ENCODE measurements at places on chromosomes 1 and 21. TPM values are rescaled to one million over a fixed set of nuclear protein-coding genes. Genes with fewer than 3 reads are reported as not detected.
A peak's percentile ranks its signal among the peaks of the same experiment; 100 is the strongest.

The DISC1 gene
- total RNA-seq = 10.6 TPM

DNA sequence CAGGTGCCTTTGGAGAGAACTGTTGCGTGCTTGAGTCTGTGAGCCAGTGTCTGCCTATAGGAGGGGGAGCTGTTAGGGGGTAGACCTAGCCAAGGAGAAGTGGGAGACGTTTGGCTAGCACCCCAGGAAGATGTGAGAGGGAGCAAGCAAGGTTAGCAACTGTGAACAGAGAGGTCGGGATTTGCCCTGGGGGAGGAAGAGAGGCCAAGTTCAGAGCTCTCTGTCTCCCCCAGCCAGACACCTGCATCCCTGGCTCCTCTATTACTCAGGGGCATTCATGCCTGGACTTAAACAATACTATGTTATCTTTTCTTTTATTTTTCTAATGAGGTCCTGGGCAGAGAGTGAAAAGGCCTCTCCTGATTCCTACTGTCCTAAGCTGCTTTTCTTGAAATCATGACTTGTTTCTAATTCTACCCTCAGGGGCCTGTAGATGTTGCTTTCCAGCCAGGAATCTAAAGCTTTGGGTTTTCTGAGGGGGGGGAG, 2.4 kb downstream of the BTG2 start:
- H3K4me3 ChIP-seq = peak overlapping the region; percentile 61
- H3K4me1 ChIP-seq = peaks cover 39% of the 10 kb centered on the region
- no peaks in the 10 kb centered on the region for H3K27me3 ChIP-seq
- peak overlapping the region; percentile 92 for H3K27ac ChIP-seq
- no peak for DNase-seq

DNA sequence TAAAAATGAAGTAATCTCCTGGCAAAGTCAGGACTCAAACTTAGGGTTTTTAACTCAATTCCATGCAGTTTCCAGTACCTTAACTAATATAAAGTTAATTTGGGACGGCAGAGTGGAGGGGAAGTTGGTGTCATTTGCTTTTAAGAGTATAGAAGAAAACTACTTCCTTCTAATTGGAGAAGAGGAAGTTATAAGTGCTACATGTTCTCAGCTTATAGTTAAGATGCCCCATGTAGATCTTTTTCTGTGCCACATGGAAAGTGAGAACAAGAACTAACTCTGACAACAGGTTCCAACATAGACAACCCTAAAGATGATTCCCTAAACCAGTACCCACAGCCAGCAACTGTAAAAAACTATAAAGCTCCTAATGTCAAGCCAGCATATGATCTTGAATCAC, 11.5 kb downstream of the RRAGC start:
- H3K36me3 ChIP-seq = peaks cover 7% of the 10 kb centered on the region
- no peaks in the 10 kb centered on the region for H3K27me3 ChIP-seq
- no peak for DNase-seq
- no peak overlapping the region for H3K4me3 ChIP-seq

GRCh38 chr1:99566290-99567021, 79.5 kb upstream of the PALMD start:
- H3K4me1 ChIP-seq = no peaks in the 10 kb centered on the region
- no peak overlapping the region for H3K27ac ChIP-seq
- H3K27me3 ChIP-seq = no peaks in the 10 kb centered on the region
- H3K4me3 ChIP-seq = no peak overlapping the region
- no peaks in the 10 kb centered on the region for H3K36me3 ChIP-seq

The HAO2 gene
- total RNA-seq = not detected

GRCh38 chr1:111225717-111226400, 1.7 kb upstream of the CHI3L2 start:
- no peaks in the 10 kb centered on the region for H3K27me3 ChIP-seq
- H3K36me3 ChIP-seq = no peaks in the 10 kb centered on the region
- no peak overlapping the region for H3K4me3 ChIP-seq

- peaks cover 12% of the 10 kb centered on the region for H3K4me1 ChIP-seq
- H3K27ac ChIP-seq = no peak overlapping the region
- H3K4me3 ChIP-seq = no peak overlapping the region
- no peak for DNase-seq
- peaks cover 7% of the 10 kb centered on the region for H3K36me3 ChIP-seq
- H3K27me3 ChIP-seq = no peaks in the 10 kb centered on the region
Measured at GRCh38 chr1:208105756-208106155, 138.4 kb downstream of the PLXNA2 start.

DNA sequence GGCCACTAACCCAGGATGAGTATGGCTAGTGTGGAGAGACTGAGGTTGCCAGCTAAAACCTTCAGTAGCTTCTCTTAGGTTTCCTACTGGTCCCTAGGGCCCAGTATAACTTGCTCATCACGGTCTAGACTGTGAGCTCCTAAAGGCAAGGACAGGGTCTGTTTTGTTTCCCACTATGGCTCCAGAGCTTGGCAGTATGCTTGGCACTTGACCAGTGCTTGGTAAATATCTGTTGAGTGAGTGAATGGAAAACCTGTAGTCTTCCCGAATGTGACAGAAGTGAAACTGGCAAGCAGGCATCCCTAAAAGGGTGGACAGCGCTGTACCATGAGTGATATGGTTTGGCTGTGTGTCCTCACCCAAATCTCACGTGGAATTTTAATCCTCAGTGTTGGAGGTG, 13.1 kb upstream of the PARS2 start:
- H3K4me3 ChIP-seq = no peak overlapping the region
- H3K27me3 ChIP-seq = no peaks in the 10 kb centered on the region
- DNase-seq = no peak

DNA sequence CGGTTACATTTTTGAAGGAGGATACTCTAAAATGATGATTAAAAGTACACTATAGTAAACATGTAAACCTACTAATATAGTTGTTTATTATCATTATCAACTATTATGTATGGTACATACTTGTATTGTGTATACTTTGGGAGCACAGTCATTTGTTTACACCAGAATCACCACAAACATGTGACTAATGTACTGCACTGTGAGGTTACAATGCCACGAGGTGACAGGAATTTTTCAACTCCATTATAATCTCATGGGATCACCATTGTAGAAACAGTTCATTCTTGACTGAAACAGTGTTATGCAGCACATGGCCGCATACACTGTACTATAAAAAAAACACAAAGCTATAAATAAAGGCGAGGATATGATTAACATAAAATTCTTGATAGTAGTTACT, 44.3 kb downstream of the GPATCH2 start:
- no peak overlapping the region for H3K4me3 ChIP-seq
- no peak for DNase-seq
- H3K27me3 ChIP-seq = no peaks in the 10 kb centered on the region
- no peaks in the 10 kb centered on the region for H3K36me3 ChIP-seq
- H3K4me1 ChIP-seq = no peaks in the 10 kb centered on the region

The LHX4 gene
- 0.30 TPM for total RNA-seq

- no peak overlapping the region for H3K27ac ChIP-seq
- no peaks in the 10 kb centered on the region for H3K27me3 ChIP-seq
- no peak for DNase-seq
- H3K4me1 ChIP-seq = peaks cover 6% of the 10 kb centered on the region
- H3K4me3 ChIP-seq = no peak overlapping the region
Measured at GRCh38 chr1:28447679-28448078, 58.2 kb upstream of the RCC1 start.

GRCh38 chr1:6937048-6937447, 151.8 kb downstream of the CAMTA1 start:
- H3K27me3 ChIP-seq = no peaks in the 10 kb centered on the region
- H3K36me3 ChIP-seq = no peaks in the 10 kb centered on the region
- H3K27ac ChIP-seq = no peak overlapping the region
- no peak for DNase-seq
- no peaks in the 10 kb centered on the region for H3K4me1 ChIP-seq

DNA sequence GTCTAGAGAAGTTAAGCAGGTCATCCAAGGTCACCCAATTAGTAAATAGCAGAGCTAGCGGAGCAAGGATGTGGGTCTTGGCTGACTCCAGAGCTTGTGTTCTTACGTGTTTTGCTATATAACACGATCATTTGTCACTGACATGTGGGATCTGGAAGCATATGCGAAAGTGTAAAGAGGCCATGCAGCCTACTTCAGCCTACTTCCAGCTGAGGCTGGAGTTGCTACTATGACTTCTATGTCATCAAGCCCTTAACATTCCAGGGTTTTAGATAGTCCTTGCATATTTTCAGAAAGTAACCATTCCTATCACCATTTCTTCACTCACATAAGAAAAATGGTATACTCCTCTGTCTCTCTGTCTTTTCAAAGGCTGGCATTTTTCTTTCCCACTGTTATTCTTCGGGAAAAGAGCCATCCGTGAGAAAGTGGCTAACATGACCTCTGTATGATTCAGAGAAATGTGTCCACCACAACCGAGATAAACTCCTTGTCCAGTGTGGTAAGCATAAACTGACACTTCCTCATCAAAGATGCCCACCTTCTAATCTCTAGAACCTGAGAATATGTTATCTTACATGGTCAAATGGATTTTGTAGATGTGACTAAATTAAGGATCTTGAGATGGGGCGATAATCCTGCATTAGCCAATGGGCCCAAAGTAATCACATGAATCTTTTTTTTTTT, 24.0 kb upstream of the ABL2 start:
- no peak overlapping the region for H3K27ac ChIP-seq
- DNase-seq = no peak
- H3K36me3 ChIP-seq = no peaks in the 10 kb centered on the region
- H3K4me1 ChIP-seq = no peaks in the 10 kb centered on the region
- H3K27me3 ChIP-seq = no peaks in the 10 kb centered on the region

The CALML6 gene
- 0.39 TPM for total RNA-seq

GRCh38 chr1:233879841-233880240, 24.6 kb upstream of the SLC35F3 start:
- H3K4me3 ChIP-seq = no peak overlapping the region
- H3K4me1 ChIP-seq = no peaks in the 10 kb centered on the region
- no peak overlapping the region for H3K27ac ChIP-seq
- H3K36me3 ChIP-seq = no peaks in the 10 kb centered on the region
- no peak for DNase-seq
- no peaks in the 10 kb centered on the region for H3K27me3 ChIP-seq

GRCh38 chr1:8660411-8660828, 157.0 kb downstream of the RERE start:
- DNase-seq = no peak
- H3K4me3 ChIP-seq = no peak overlapping the region
- H3K36me3 ChIP-seq = no peaks in the 10 kb centered on the region
- no peak overlapping the region for H3K27ac ChIP-seq
- peaks cover 48% of the 10 kb centered on the region for H3K4me1 ChIP-seq

- no peaks in the 10 kb centered on the region for H3K4me1 ChIP-seq
- no peaks in the 10 kb centered on the region for H3K36me3 ChIP-seq
- no peak overlapping the region for H3K4me3 ChIP-seq
- no peak overlapping the region for H3K27ac ChIP-seq
- no peak for DNase-seq
Measured at GRCh38 chr1:212529211-212529741, 79.3 kb upstream of the ATF3 start.

The CR1L gene
- total RNA-seq = not detected

GRCh38 chr1:45686015-45686287, 382 bp downstream of the GPBP1L1 start:
- peaks cover 49% of the 10 kb centered on the region for H3K4me1 ChIP-seq
- H3K27ac ChIP-seq = peak overlapping the region; percentile 97
- H3K27me3 ChIP-seq = no peaks in the 10 kb centered on the region
- peak; percentile 77 for DNase-seq

GRCh38 chr1:53959664-53960250, 13.6 kb downstream of the LRRC42 start:
- H3K36me3 ChIP-seq = peaks cover 48% of the 10 kb centered on the region
- H3K4me1 ChIP-seq = peaks cover 15% of the 10 kb centered on the region
- no peaks in the 10 kb centered on the region for H3K27me3 ChIP-seq
- no peak overlapping the region for H3K27ac ChIP-seq

DNA sequence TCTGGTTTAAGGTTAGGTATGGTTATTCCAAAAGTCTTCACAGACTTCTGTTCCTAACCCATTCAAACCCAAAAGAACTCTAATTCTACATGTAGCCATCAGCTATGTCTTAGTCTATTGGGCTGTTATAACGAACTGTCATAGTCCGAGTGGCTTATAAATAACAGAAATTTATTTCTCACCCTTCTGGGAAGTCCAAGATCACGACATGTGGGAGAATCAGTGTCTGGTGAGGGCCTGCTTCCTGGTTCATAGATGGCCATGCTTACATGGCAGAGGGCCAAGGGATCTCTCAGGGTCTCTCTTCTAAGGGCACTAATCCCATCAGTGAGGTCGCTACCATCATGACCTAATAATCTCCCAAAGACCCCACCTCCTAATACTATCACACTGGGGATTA, 103.0 kb upstream of the PPP2R5A start:
- no peak overlapping the region for H3K4me3 ChIP-seq
- peaks cover 40% of the 10 kb centered on the region for H3K4me1 ChIP-seq
- H3K27ac ChIP-seq = peak overlapping the region; percentile 61
- DNase-seq = no peak

The ALX3 gene
- not detected for total RNA-seq

The AMY1A gene
- not detected for total RNA-seq

The FAM72A gene
- total RNA-seq = 3.3 TPM

- no peaks in the 10 kb centered on the region for H3K4me1 ChIP-seq
- H3K36me3 ChIP-seq = no peaks in the 10 kb centered on the region
- H3K27me3 ChIP-seq = no peaks in the 10 kb centered on the region
- no peak for DNase-seq
- H3K4me3 ChIP-seq = no peak overlapping the region
Measured at GRCh38 chr1:98793136-98793535, 131.6 kb downstream of the SNX7 start.

- H3K4me1 ChIP-seq = no peaks in the 10 kb centered on the region
- no peaks in the 10 kb centered on the region for H3K27me3 ChIP-seq
- no peak for DNase-seq
- no peak overlapping the region for H3K4me3 ChIP-seq
- H3K27ac ChIP-seq = no peak overlapping the region
- no peaks in the 10 kb centered on the region for H3K36me3 ChIP-seq
Measured at GRCh38 chr1:51222136-51222787, 13.8 kb upstream of the RNF11 start.

DNA sequence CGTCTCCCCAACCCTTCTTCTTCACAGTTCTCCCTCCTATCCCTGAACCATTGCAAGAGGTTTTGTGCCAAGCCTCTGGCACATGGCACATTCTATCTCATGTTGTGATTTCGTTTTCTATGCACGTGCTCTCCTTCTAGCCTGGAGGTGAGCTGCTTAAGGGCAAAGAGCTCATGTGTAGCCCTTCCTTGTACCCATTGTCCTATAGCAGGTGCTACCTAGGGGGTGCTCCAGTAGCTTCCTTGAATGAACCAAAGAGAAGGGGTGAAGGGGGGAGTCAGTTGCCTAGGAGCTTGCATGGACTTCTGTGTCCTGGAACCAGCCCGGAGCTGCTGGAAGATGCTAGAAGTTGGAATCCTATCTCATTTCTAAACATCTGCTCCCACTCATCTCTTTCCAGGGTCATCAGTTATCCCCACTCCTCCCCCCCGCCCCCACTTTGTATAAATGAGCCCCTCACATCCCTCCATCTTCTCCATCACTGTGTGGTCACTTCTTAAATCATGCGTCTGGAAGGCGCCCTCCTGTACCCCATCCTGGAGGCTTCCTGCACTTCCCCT, 535 bp upstream of the DISC1 start:
- H3K36me3 ChIP-seq = no peaks in the 10 kb centered on the region
- H3K4me3 ChIP-seq = peak overlapping the region; percentile 79
